ENCODE measurements at places on chromosomes 2 and 18.

DNA sequence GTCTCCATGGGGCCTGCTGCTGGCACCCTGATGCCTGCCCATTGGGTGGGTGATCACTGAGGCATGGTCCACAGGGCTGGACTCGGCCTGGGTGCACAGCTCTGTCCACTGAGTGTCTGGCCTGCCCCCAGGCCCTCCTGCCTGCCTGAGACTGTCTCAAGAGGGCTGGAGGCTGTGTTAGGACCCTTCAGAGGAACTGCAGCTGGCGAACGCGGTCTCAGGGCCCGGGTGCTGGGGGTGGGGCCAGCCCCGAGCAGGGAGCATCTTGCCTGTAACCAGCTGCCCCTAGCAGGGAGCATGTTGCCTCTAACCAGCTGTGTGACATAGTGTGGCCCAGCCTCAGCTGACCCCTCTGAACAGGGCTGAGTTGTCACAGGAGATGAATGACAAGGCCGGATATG is 50.0 kb downstream of the TWIST2 start:
- no peak for DNase-seq

GRCh38 chr2:20972110-20972509 is 71.8 kb downstream of the APOB start:
- no peak for DNase-seq

- no peak for DNase-seq
Measured at GRCh38 chr2:103781313-103781712, 1019.5 kb downstream of the TMEM182 start.

DNA sequence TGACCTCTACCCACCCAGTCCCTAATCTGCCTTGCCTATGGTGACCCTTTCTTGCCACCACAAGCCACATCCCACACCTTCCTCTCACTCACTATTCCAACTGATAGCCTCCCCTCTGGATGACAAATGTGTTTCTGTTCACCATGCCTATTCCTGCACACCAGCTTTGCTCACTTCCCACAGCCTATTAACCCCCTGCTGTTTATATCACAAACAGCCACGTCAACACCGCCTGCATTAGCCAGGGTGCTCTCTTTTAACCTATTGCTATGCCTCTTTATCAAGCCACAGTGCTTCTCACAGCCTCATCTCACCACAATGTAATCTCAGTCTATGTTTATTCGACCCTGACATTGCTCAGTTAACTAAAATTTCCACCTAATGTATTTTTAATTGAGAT is 271.8 kb downstream of the SUCLG1 start:
- DNase-seq: no peak

DNA sequence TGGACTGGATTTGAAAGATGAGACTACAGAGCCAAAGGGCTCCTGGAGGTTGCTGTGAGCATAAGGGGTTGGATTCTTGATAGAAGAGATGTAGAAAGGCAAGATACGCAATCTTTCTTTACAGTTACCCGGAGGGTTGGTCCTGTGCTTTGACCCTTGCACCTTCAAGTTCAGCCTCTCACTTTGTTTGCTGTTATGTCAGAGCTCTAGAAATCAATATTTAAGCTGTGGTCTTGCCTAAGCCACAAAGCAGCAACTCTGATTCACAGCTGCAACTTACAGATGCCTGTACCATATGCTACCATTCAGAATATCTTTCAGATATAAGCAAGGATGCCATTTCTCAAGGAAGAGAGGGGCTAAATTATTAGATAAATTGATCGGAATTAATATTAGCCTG is 943.1 kb upstream of the LRRTM1 start:
- DNase-seq: no peak

DNA sequence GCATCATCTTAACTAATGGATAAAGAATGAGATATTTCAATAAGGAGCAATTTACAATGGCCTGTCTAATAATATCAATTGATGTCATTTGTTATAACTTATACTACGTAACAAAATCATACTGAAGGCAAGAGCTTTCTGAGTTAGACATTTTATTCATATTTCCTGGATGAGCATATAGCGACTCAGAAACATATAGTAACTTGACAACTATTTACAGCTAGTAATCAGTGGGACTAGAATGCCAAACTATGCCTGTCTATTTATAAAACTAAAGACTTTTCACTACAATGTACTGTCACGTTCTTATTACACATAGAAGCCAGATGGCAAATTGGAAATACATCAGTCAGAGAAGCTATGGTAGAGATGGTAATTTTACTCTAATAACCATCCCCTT is 766.2 kb upstream of the TMEFF2 start:
- DNase-seq: no peak

DNA sequence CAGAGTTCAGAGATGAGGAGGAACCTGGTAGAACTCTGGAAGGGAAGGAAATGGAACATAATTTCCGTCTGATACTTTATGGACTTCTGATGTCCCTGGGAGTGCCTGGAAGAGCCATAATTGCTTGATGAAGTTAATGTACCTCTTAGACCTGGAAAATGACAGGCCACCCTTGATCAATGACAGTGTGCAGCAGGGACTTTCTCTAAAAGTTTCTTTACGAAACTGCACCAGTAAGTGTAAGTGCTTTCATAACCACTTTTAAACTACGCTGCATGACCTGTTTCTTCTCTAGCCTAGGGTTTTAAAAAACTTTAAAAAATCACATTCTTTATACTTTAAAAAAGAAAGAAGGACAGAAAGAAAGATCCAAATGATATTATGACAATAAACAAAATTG is 164.5 kb downstream of the LPIN1 start:
- DNase-seq: no peak

DNA sequence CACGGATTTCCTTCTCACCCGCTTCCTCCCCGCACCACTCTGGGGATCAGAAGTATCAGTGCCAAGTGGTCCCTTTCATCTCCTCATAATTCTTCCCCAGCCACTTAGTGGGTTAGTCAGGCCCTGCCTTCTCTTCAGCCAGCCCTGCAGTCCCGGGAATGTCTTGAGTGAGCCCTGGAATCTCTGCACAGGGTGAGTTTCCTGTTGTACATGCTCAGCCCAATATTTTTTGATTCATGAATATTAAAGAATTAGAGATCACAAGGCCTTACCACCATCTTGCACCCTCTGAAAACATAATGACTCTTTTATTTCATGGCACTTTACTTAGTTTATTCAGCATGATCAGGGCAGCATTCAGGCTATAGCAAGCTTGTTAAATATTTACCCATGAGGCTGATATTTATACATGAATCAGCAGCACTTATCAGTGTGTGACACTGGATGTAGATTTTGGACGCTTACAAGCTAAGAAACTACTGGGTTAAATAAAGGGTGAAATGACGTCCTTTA is 159.4 kb upstream of the FOSL2 start:
- DNase-seq: no peak

GRCh38 chr2:51534166-51534565 is 502.2 kb upstream of the NRXN1 start:
- no peak for DNase-seq

DNA sequence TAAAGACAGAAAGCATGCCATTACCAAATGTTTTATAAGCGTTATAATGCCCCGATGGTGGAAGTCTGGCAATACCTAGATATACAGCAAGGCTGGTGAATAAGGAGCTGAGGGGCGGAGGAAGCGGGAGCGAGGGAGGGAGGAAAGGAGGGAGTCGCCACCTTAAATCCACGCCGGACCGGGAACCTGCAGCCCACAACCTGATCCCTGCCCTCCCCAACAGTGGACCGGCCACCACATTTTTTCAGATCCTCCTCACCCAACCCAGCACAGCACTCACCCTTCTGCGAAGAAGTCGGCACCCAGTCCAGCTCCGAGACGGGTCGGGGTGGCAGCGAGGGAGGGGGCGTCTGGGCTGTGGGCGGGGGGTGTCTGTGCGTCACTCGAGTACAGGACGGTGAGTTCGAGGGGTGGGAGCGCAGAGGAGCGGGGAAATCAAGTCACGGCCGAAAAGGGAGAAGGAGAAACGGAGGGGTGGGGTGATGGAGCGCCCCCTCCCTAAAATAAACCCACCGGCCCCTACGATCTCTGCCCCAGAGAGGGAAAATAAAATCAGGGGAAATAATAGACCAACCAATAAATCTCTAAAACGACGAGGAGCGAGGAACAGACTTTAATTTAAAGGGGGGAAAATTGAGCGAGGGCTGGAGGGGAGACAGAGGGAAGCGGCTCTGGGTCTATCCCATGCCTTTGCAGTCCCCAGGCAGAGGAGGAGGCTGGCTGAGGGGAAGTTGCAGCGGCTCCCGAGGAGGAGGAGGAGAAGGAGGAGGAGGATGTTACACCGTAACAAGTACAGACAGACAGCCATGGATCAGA is 96.5 kb upstream of the SERTAD2 start:
- no peak for DNase-seq

GRCh38 chr2:238651306-238652052 is 196.4 kb upstream of the TWIST2 start:
- no peak for DNase-seq

DNA sequence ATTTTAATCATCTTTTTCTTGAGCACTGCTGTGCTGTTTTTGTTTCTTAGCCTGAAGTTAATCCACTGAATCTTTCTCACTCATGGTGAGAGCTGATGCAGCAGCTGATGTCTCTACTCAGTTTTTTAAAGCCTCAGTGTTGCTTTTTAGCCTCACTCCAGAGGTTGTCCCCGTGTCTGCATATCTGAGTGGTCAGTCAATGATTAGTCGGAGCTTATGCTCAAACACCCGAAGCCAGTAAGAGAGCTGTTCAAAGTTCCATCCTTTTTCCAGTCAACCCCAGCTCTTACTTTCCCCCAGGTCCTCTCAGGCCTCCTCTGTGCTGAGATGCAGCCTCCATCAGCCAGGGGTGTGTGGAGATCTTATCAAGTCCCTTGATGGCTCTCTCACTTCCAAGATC is 81.1 kb downstream of the MBOAT2 start:
- no peak for DNase-seq

DNA sequence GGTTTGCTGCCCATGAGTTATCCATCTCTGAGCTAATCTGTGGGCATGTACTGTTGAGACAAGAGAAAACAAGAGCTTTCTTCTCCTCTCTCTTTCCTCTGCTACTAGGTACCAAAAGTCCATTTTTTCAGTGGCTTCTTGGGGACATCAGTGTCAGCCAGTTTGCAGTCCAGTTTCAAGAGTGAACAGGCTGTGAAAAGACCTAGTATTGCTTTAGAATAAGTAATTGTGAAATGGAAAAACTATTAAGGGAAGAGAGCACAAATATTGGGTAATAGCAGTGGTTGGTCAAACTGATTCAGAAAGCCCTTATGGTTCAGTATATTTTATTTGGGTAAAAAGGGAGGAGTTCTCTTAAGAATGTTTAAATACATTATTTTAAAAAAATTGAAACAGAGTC is 33.0 kb upstream of the MEP1B start:
- no peak for DNase-seq

- no peak for DNase-seq
Measured at GRCh38 chr2:89767572-89768435, 1076.3 kb downstream of the RPIA start.

- DNase-seq: no peak
Measured at GRCh38 chr18:21341141-21341540, 99.1 kb downstream of the GREB1L start.

- no peak for DNase-seq
Measured at GRCh38 chr18:8684577-8684976, 20.8 kb upstream of the MTCL1 start.

DNA sequence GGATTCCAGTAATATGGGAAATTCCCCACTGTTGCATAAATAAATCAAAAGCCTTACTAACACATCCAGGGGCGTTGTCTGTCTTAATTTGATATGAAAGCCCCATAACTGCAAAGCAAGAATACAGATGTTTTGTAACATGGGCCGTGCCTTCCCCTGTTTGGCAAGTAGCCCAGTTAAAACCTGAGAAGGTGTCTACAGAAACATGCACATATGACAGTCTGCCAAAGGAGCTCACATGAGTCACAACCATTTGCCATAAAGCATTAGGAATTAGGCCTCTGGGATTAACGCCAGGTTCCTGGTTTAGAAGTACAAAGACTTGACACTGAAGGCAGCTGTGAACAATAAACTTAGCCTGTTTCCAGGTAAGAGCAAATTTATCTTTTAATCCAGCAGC is 43.1 kb upstream of the LONRF2 start:
- no peak for DNase-seq

DNA sequence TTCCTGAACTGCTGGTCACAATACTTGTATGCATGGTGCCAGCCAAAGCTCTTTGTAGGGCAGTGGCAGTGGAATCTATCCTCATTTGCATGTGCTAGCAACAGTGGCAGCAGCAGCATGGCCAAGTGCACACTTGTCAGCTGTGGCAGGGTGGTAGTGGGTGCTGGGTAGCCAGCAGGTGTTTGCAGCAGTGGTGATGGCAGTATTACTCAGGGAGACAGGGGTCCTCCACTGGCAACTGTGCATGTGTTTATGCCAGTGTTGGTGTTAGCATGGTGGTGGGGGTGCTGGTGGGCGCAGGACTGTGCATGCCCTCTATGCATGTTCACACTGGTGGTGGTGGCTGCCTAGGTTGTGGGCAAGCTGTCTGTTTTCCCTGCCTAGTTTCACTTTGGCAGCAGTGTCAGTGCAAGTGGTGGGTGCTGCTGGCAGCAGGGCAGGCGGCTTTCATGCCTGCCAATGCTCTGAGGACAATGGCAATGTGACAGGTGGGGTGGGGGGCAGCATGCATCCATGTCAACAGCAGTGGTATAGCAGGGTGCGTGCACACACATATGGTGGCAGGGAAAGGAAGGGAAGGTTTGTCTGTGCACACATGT is 41.2 kb downstream of the GALNT13 start:
- DNase-seq: no peak

DNA sequence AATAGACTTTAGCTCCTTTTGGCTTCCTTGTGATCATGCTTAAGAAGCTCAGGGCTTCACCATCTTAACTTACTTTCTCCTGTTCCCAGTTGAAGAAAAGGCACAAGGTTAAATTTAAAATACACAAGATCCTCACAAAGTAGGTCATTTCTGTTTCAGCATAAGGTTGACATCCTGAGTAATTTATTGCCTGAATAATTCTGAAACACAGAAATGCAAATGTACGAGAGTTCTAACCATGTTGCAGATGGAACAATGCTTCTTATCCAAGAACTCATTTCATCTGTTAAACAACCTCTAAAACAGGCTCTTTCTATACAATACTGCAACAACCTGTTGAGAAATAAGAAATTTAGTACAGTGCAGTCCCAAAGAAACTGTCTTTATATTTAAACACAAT is 395.2 kb downstream of the BCL11A start:
- DNase-seq: no peak
